ENCODE measurements at places on chromosomes 3 and 15.

- no peak for DNase-seq
Measured at GRCh38 chr3:142278451-142278850, 53.1 kb upstream of the GK5 start.

- DNase-seq: no peak
Measured at GRCh38 chr15:78752492-78753358, 58.5 kb downstream of the ADAMTS7 start.

DNA sequence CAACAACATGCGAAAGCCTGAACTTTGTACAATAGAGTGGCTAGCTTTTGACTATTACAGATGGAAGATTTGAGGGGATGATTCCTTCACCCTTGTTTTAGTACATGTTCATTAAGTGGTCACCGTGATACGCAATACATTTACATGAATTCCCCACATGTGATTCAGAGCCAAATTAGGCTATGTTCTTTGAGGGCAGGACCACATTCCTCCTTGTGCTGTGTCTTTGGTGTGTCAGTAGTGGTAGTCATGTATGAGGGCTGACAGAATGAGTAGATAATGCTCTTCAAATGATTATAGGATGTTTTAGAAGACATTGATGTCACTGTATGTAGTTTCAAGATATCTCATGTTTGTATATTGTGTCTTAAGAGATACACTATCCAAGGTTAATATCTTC, 12.1 kb downstream of the PTPRG start:
- no peak for DNase-seq

GRCh38 chr15:79475306-79475705, 43.2 kb downstream of the MINAR1 start:
- no peak for DNase-seq

- no peak for DNase-seq
Measured at GRCh38 chr15:94972314-94972713, 741.0 kb downstream of the MCTP2 start.

Measured in RKO (cell line).